ENCODE measurements at places on chromosomes 13 and 19.

- no peak for DNase-seq
Measured at GRCh38 chr13:29125191-29125933, 305.2 kb downstream of the MTUS2 start.

DNA sequence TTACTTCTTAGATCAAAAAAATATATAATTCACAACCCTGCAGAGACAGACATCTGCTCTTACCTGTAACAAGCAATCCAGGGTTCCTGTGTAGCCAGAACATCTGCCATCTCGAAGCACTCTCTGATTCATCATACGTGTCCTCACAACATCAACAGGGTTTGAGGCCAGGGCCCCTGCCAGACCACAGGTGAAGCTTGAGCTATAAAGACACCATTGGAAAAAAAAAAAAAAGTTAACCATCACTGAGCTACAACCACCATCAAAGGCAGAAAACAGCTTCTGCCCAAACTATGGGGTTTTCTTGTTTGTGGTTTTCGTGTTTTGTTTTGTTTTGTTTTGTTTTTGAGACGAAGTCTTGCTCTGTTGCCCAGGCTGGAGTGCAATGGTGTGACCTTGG lies 19.3 kb downstream of the SLC25A30 start:
- DNase-seq, result no peak

- no peak for DNase-seq
Measured at GRCh38 chr19:58585442-58586132, 12.5 kb upstream of the MZF1 start.

DNA sequence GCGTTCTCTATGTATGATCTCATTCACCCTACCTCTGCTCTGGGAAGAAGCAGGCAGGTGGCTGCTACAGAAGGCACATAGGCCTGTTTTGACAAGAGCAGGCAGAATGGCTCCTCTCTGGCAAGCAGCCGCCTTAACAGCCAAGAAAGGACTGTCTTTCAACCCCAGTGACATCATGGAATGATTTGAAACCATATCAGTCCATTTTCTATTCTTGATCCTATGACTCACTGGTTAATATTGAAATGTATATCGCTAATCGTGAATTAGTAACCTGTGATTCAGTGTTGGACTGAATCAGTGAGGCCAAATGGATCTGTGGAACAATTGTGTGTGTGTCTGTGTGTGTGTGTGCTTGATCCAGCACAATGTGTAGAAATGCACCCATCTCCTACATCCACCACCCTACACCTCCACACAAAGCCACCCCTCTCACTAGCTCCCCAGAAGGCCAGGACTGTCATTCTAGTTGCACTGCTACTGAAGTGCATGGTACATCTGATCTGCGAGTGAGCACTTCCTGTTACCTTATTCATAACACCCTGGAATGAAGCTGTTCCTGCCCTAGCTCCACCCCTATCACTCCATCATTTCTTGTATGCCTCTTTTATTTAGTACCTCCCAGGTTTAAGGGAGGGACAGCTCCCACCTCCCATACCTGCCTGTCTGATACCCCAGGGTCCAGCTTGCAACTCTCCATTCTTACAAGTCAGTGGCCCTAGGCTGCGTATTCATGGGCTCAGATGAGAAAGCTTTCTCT lies 460.0 kb downstream of the FOXO1 start:
- peak; percentile 99 for DNase-seq

- DNase-seq, result no peak
Measured at GRCh38 chr13:20121159-20121525, 39.7 kb downstream of the GJA3 start.

- no peak for DNase-seq
Measured at GRCh38 chr13:33508060-33508459, 222.5 kb upstream of the STARD13 start.

Data from foreskin keratinocyte (primary cell).